DMS79 treated with DMSO at 0.1 percent for 48 hours (cell line): ENCODE measurements at places on chromosomes 7 and 10.

GRCh38 chr7:88922944-88923343, 127.4 kb upstream of the TEX47 start:
- DNase-seq = no peak

DNA sequence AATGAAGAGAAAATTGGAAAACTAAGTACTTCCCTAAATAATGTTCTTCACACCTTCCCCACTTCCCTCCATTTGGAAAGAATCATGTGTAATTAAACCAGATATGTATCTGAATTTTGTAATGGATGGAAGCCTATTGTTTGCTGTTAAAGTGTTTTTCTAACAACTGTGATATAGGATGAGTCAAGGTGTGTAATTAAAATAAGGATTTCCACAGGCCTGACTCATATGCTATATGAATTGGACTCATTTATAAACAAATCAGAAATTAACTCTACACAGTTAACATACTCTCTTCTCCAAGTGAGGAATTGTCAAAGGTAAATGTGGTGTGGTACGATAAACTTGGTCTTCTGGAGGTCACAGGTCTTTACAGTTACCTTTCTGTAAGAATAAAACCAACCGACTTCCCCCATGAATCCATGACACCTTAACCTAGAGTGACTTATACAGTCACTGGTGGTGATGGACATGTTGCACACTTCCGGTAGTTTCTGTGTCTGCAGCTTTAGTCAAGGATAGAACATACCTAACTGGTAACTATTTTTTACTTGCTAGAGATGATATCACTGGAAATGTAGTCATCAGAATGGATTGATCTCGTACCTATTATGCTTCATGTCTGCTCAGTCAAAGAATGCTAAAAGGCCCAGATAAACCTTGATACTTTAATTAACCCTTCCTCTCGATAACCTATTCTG, 12.8 kb downstream of the PNLIPRP3 start:
- no peak for DNase-seq

GRCh38 chr10:2828741-2829140, 238.6 kb upstream of the PFKP start:
- DNase-seq = no peak

GRCh38 chr10:3812141-3812540, 27.1 kb upstream of the KLF6 start:
- no peak for DNase-seq

GRCh38 chr7:79523436-79523835, 70.0 kb upstream of the MAGI2 start:
- no peak for DNase-seq

DNA sequence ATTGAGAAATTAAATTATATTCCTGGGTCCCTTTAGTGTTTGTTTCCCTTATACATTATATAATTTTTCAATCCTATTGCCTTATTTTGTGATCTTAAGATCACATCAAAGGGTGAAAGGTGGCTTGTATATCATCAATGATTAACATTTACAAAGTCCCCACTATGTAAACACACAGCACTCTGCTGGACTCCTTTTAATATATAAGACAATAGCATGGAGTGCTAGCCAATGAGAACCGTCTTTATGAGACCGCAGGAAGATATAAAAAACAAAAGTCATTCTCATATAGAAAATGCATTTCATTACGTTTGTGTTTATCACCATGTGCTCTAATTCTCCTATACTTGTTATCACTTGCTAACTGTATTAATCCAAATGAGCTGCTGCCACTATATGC, 108.5 kb downstream of the HOXA1 start:
- no peak for DNase-seq

DNA sequence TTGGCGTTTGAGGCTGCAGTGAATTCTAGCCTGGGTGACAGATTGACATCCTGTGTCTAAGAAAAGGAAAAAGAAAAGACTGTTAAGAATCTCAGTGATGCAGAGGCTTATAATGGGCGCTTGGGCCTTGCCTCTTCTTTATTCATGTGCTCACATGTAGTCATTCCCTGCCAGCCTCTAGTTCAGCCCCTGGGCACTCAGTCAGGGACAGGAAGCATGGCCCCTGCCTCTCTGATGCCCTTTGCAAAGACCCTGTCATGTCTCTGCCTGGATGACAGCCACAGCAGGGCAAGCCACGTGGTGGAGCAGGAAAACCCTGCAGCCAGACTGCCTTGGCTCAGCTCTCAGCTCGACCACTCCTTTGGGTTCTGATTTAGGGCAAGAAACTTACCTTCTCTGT, 368.9 kb downstream of the RPS24 start:
- DNase-seq = no peak

DNA sequence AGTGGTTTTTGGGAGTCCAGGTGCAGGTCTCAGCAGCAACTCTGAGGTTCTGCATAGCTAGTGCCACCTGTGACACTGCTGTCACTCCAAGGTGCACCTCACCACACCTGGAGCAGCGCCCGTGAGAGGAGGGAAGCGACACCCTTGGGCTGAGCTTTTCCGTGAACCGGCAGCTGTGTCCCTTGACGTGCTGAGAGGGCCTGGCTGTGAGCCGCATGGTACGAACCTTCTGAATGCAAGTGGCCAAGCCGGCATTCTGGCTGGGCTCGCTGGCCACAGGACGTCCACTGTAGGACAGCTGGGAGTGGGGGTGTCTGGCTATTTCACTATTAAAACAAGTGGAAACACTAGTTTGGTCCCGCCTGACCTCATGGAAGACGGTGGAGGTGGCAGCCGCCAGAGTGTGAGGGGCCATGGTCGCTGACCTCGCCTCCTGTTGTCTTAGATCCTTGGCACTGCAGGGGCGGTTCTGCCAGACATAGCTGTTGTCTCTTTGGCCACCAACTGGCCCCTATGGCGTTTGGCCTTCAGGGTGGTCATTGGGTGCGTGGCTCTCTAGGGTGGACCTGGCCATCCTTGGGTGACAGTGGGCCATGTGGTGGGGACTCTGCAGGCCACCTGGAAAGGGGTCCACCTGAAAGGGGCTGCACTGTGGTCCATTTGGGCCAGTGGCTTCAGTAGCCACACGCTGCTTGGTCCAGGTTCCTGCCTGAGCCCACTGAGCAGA, 12.9 kb downstream of the INPP5A start:
- no peak for DNase-seq

- DNase-seq = no peak
Measured at GRCh38 chr10:7443036-7443435, 32.2 kb upstream of the SFMBT2 start.

GRCh38 chr10:314871-315270, 179.6 kb downstream of the ZMYND11 start:
- no peak for DNase-seq

- no peak for DNase-seq
Measured at GRCh38 chr10:15347150-15347549, 23.9 kb downstream of the FAM171A1 start.
